HL-60 (cell line): ENCODE measurements at places on chromosomes 1 and 21.

- no peak for DNase-seq
Observed at GRCh38 chr1:56132520-56132919, 446.8 kb downstream of the PLPP3 start.

DNA sequence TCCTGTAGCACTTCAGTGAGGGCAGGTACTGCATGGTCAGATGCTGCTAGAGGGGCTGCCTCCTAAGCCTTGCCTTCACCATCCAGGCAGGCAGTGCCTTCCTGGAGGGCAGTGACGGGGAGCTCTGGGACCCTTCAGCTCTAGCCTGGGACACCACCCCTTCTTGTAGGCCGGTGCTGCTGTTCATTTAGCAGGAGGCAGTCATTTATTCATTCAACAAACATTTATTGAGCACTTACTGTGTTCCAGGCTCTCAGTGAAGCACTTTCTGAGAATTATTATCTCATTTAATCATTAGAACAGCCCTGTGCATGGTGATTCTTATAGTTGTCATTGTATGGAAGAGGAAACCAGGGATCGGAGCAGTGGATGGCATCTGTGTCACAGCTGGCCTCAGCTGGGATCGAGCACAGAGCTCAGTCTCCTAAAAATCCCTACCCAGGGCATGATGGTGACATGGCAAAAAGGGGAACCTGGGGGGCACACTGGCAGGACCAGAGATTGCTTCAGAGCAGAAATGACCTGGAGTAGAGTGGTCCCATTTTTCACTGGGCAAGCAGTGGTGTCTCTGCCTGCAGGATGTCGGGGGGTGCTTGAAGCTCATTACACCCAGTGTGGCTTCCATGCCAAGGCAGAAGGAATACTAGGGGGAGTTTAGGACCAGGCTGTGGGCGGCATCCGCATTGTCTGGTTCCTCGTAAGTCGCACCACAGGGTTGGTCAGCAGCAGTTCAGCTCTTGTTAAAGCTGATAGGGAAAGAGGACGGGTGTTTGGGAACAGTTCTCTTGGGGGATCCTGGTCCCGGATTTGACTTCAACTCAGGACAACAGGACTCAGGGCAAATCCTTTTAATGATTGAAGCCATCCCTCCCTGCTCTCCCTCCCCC, 28.8 kb downstream of the ARHGEF10L start:
- no peak for DNase-seq

DNA sequence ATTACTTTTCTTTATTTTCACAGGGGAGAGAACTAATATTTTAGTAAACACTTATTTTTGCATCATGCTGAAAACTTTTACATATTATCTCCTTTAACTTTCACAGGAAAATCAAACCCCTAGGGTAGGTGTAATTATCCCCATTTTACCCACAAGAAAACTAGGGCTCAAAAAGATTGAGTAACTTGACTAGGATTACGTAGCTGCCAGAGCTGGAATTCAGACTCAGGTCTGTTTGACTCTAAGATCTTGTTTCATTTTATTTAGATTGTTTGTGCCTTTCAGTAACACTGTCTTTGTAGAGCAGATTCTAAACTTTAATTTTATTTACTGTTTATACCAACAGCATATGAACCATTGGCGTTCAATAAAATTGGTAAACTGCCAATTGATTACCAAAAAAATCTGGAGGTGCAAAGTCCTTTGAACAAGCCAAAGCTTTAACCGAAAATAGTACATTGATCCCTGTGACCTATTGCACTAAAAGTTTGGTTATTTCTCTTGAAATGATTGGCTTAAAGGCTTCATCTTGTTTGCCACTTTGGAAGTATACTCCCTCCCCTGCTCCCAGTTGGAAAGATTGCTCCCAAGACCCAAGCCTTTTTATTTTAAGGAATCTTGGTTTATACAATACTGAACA, 71.0 kb upstream of the WDR26 start:
- no peak for DNase-seq

DNA sequence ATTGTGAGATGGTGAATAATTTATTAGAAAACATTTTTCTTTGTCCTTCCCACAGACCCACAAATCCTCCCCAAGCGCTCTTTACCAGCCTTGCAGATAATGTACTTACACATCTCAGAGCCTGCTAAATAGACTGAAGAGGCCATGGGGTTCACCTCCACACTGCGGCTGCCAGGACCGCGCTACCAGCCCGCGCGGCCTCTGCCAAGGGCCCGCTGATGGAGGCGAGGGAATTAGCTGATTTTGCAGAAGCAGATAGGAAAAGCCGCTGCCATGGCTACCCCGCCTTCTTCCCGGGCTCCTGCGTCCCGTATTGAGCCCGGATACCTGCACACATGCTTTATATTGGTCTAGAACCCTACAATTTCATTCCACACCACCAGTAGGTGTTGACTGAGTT, 248.0 kb upstream of the FOXD3 start:
- DNase-seq = no peak

- no peak for DNase-seq
Observed at GRCh38 chr1:177069490-177069889, 95.0 kb downstream of the ASTN1 start.

GRCh38 chr1:185213091-185213490, 56.1 kb downstream of the SWT1 start:
- no peak for DNase-seq

- DNase-seq = peak; percentile 51
Observed at GRCh38 chr1:48227165-48228013, 4.9 kb downstream of the SLC5A9 start.

DNA sequence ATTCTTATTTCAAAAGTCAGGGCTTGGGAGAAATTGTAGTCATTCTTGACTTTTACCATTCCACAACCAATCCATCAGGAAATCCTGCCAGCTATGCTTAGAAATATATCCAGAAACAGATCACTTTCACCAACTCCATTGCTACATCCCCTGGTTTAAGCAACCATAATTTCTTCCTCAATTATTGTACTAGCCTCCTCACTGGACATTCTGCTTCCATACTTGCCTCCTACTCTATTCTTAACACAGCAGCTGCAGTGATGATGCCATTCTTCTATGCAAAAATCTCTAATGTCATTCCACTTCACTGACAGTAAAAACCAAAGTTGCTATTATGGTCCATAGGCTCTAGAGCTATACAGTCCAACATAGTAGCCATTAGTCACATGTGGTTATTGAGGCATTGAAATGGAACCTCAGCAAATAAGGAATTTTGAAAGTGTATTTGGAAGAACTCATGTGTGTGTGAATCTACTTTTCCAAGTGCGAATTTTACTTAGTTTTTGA, 110.7 kb upstream of the KIAA0040 start:
- no peak for DNase-seq

- DNase-seq = no peak
Observed at GRCh38 chr1:3251807-3252428, 182.9 kb downstream of the PRDM16 start.

DNA sequence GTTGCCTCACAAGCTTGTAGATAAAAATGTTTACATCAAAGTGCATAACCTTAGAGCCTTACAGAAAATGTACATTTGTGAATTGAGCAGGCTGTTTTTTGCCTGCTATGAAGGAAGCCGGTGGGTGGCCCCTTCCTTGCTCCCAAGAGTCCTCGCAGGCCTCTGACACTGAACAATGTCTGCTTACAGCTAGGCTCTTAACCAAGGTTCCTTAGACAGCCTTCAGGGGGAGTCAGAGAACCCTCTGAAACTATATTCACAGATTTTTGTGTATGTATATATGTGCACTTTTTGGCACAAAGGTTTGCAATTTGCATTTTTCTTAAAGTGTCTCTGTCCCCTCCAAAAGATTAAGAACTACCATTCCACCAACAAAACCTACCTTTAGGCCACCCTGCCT, 282.6 kb downstream of the BARHL2 start:
- no peak for DNase-seq

DNA sequence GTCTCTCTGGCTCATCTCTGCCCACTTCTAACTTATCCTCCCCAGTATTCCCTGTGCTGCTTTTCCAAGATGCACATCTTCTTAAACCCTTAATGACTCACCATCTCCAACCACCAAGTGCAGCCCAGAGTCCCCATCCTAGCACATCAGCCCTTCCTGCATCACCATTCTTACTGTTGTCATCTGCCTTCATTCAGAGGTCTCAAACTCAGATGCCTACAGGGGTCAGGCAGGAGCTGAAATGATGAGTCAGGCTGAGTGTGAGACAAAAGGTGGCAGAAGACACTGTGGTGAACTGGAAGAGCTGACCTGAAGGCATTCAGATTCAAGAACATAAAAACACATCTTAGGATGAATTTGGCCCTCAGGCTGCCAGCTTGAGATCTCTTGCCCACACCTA, 34.6 kb downstream of the OLFML2B start:
- DNase-seq = no peak

- no peak for DNase-seq
Observed at GRCh38 chr1:150299716-150300115, 6.1 kb downstream of the MRPS21 start.

GRCh38 chr21:29117372-29117955, 13.0 kb upstream of the MAP3K7CL start:
- no peak for DNase-seq

DNA sequence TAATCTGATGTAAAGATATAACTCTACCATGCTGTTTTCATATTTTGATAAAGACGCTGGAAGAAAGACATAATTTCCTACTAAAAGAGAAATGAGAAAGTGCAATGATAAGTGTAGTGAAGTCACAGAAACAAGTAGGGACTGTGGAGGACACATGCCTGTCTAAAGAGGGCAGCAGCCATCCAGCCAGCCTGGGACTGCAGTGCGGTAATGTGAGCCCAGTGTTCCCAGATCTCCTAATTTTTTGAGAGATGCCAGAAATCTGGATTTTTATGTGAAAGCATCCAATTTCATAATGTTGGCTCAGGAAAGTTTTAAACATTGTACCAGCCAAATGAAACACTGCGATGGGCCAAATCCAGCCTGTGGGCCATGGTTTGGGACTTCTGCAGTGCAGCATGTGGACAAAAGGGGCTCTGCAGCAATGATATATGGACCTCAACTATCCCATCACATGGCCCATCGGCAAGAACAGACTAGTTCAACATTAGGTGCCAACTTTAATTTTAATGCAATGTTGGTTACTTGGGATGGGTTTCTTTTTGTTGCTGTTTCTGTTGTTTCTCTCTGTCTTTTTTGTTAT, 329.5 kb downstream of the LTN1 start:
- no peak for DNase-seq

GRCh38 chr1:115377411-115377810, 39.4 kb upstream of the NGF start:
- DNase-seq = no peak

GRCh38 chr1:43067977-43068751, 103.9 kb downstream of the EBNA1BP2 start:
- no peak for DNase-seq

DNA sequence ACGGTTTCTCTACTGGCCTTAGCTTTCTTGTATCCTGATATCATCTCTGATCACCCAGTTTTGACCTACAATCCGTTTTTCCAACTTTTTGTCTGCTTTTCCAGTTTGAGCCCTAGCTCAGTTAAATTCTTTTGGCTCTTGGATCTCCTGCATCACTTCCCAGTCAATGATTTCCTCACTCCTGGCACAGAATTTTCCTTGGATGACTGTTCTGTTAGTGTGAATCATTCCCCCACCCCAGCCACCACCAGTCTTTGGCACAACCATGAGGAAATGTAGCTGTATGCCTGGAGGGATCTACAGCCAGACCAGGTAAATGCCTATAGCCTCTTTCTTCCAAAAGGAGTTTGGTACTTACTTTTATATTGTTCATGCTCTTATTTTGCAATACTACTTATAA, 187.2 kb upstream of the PTGFR start:
- DNase-seq = no peak

DNA sequence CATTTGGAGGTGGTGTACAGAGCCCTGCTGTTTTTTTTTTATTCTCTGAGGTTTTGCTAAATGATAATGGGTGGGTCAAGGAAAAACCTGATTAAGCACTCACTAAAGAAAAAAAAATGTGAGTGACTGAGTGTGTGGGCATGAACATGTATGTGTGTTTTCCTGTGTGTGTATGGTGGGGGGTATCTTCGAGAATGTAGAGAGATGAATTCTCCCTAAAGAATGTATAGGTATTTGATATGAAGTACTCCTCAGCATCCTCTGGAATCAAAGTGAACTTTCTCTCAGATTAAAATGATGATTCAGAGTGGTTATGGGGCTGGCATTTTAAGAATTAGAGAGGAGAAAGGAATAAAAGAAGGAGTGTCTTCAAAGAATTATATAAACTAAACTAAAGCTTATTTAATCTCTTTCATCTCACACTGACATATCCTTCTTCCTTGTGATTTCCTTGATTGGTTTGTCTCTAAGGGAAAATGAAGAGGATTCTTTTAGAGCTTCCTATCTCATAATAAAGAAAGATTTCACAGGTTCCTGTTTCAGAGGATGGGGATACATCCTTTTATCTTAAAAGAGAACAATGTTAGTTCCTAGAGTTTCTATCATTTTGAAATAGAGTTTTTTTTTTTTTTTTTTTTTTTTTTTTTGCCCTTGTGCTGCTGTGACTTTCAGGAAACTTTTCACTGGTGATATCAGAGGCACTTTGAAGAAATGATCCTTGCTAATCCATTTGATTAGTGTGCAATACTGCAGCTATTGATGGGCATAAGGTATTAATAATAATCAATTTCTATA, 23.9 kb downstream of the S1PR1 start:
- DNase-seq = no peak

DNA sequence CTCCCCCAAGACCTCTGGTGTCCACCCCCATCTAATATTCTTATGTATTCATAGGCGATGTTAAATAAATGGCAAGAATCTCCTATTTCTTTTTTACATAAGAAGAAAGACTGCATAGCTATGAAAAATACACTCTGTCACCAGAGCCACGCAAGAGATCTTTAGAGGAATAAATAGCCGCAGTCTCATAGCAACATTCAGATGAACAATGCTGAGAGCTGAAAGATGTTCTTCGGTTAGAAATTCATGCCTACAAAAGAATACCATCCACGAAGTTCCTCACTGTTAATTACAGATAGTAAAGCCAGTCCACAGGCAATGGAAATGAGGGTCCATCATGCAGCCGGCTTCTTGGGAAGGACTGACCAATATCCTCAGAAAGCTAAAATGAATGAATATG, 76.0 kb upstream of the SOD1 start:
- no peak for DNase-seq

GRCh38 chr1:56417646-56418045, 161.7 kb downstream of the PLPP3 start:
- DNase-seq = no peak

DNA sequence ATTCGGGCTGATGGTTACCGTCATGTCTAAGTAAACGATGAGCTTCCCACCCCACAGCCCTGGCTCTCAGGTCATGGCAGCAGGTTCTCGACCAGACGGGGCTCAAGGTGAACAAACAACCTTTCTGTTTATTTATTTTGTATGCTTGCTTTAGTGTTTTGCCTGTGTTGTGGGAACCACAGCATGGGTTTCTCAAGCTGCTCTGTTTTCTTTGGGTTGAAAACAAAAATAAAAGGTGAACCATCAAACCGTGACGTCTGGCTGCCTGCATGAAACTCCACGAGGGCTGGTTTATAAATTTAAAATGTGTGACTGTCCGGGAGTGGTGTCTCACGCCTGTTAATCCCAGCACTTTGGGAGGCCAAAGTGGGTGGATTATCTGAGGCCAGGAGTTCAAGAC, 28.0 kb downstream of the TMEM51 start:
- DNase-seq = no peak

- no peak for DNase-seq
Observed at GRCh38 chr1:172400722-172401105, 19.8 kb upstream of the C1orf105 start.
